ENCODE measurements at places on chromosomes 7 and 10.
A peak's percentile ranks its signal among the peaks of the same experiment; 100 is the strongest.

DNA sequence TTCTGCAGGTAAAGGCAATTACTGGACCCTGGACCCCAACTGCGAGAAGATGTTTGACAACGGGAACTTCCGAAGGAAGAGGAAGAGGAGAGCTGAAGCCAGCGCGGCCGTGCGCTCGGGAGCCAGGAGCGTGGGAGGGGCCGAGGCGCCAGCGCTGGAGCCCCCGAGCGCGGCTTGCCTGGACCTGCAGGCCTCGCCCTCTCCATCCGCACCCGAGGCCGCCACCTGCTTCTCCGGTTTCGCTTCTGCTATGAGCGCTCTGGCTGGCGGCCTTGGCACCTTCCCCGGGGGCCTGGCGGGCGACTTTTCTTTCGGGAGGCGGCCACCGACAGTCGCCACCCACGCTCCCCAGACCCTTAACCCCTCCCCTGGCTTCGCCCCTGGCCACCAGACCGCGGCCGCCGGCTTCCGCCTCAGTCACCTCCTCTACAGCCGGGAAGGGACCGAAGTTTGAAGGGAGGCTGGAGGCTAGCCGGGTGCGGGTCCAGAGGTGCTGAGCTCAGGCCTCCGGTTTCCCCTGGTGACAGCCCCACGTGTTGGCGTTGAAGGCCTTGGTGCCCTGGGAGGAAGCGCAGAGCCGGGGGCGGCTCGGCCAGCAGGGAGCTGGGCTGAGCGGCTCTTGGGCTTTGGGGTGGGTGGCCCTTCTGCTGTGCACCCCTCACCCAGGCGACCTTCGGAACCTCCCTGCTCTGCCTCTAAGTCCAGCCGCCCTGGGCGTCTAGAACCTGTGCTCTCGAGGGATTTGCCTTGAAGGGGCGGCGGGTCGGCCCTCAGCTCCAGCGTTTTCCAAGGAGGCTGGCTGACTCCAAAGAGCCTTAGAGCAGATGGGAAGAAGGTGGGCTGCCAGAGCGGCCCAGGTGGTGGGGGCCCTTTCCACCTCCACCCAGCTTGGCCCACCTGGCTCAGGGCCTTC is 1.8 kb downstream of the FOXI2 start:
- no peak for DNase-seq

GRCh38 chr10:131187926-131188325 is 123.6 kb downstream of the TCERG1L start:
- DNase-seq: no peak

- no peak for DNase-seq
Observed at GRCh38 chr7:12719141-12719919, 31.9 kb downstream of the ARL4A start.

DNA sequence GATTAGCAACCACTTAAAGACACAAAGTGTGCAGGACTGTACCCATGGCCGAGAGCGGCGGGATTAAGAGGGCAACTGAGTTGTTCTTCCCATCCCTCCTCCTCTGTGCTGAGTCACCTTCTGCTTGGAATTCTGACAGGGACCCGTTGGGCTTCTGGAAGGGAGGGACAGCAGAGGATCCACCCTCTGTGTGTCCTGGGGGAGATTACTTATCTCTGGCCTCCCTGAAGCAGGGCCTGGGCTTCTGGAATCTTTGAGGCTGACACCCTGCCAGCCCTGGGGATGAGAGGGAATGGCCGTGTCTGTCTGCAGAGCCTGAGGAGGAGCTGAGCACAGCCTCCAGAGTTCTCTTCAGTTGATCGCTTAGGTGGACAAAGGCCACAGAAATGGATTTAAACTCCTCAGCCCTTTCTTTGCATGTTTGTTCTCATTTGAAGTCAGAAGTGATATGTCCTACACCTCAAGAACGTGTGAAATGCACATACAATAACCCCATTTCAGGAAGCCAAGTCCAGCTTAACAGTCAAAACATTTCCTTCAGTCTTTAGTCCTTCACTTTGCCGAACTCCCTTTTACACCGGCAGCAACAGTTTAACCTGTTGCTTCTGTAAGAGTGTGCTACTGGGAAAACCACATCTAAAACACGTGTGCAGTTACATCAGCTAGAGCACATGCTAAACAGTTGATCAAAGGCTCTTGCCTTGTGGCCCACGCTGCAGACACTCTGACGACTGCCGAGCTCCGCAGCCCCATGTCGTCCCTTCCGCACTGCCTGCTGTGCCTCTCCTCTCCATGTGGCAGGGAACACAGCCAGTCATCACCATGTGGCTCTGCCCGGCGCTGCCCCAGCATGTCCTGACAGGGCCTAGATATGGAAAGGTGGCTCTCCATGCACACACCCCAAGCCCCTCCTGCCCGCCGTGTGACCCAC is 55.7 kb downstream of the IKZF1 start:
- no peak for DNase-seq

GRCh38 chr7:141742229-141742628 is 4.1 kb downstream of the SSBP1 start:
- no peak for DNase-seq

GRCh38 chr7:81780914-81781693 is 11.3 kb upstream of the HGF start:
- no peak for DNase-seq

GRCh38 chr7:140000666-140001268 is 62.0 kb downstream of the PARP12 start:
- DNase-seq: no peak

DNA sequence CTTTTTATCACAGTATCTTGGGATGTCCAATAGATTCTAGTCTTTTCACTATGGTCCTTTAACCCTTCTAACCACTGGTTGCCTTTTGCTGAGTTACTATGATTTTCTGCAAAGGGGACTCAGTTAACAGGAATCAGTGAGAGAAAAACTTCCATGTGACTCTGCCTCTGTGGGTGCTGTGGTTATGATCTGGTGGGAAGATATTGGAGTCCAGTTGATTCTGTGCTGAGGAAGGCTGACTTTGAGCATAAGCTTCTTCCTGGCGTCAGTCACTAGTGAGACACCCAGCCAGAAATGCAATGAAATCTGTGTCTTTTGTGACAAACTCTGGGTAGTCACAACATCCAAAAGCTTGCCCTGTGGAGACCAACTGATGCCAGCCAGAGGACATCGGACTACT is 648.0 kb downstream of the SUGCT start:
- DNase-seq: no peak

GRCh38 chr7:29005829-29006228 is 47.7 kb upstream of the TRIL start:
- DNase-seq: peak; percentile 35

- no peak for DNase-seq
Observed at GRCh38 chr10:7362471-7362870, 48.4 kb downstream of the SFMBT2 start.

DNA sequence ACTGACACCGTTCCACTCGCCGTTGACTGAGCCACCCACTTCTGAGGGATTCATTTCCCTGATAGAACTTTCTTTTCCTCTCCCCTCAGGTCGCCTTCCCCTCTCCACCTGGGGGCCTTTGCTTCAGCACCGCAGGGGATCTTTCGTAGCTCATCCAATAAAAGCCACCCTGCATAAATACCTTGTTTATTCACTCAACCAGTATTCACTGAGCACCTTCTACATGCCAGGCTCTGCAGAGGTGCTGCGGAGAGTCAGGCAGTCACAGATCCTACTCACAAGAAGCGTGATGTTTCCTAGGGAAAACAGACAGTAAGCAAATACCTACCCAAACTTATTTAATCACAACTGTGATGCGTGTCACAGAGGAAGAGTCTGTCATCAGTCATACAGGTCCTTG is 127.7 kb downstream of the TEX36 start:
- no peak for DNase-seq

DNA sequence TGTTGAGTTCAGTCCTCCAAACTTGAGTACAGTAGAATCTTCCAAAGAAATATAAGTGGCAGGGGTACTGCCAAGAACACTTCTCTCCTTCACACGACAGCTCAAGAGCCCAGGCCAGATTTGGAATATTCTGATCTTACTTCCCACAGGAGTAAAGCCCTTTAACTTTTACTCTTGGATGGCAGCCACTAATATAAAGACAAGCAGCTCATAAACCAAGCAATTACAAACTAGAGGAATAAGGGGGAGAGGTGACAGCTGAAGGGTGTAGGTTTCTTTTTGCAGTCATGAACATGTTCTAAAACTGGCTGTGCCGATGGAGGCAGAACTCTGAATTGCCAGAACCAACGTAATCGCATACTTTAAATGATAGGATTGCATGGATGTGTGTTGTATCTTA is 74.8 kb downstream of the SVIL start:
- DNase-seq: no peak

DNA sequence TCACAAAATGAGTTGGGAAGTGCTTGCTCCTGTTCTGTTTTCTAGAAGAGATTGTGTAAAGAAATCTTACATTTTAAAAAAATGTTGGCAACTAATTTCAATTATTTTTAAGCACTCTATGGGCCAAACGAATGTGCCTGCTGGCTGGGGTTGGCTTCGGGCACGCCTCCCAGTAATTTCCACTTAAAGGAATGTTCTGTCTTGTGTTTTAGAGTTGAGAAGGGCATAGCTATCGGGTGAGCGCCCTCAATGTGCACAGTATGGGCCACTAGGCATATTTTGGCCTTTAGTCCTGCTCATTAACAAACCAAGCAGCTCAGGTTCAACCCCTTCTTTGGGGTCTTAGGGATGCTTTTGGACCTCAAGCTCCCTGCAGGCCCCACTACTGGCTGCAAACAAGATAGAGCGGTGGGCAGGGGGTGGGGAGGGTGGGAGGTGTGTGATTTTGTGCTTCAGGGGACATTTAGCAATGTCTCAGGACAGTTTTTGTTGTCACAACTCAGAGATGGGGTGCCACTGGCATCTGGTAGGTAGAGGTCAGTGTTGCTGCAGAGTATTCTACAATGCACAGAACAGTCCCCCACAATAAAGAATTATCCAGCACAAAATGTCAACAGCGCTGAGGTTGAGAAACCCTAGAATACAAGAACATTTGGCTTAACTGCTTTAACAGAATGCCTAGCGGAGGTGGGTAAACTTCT is 40.7 kb downstream of the TACC2 start:
- no peak for DNase-seq

- no peak for DNase-seq
Observed at GRCh38 chr10:73765066-73765465, 16.8 kb upstream of the CHCHD1 start.

- no peak for DNase-seq
Observed at GRCh38 chr7:80047032-80047431, 87.6 kb upstream of the GNAI1 start.

DNA sequence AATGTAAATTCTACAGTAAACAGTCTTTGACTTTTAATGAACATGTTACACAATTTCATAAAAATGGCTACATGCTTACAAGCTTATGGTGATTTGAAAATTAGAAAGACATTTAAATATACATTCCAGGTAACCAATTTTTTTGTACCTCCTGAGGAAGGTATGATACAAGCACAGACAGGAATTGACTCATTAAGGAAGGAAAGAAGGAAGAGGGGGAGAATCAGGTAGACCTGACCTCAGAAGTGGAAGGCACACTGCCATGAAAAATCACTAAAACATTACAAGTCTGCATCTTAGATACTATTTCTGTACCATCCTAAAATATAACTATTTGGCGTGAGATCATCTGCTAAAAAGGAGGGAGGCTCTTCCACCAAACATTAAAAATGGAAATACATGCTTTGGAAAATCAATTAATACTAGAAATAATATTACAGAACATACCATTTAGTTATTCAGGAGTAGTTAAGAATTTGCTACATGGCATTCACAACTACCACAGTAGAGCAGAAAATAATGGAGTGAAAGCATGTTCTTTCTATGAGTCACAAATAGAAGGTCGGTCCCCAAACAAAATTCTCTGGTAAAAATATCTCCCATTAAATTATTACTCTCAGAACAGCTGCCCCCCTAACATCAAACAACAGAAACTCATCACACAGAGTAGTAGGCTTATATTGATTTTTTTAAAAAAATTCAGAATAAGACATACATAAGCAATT is 15.2 kb downstream of the RAB11FIP2 start:
- no peak for DNase-seq

GRCh38 chr7:75971961-75972763 is 22.2 kb downstream of the TMEM120A start:
- no peak for DNase-seq

GRCh38 chr7:29080803-29081202 is 65.5 kb downstream of the CPVL start:
- no peak for DNase-seq

DNA sequence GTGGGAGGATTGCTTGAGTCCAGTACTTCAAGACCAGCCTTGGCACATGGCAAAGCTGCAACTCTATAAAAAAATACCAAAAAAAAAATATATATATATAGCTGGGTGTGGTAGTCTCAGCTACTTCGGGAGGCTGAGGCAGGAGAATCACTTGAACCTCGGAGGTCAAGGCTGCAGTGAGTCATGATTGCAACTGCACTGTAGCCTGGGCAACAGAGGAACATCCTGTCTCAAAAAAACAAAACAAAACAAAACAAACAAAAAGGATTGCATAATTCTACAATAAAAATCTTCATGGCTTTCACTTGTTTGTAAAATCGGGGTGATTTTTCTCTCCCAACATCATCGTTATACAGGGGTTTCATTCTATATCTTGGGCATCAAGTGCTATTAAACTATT is 35.1 kb downstream of the GUSB start:
- DNase-seq: no peak

DNA sequence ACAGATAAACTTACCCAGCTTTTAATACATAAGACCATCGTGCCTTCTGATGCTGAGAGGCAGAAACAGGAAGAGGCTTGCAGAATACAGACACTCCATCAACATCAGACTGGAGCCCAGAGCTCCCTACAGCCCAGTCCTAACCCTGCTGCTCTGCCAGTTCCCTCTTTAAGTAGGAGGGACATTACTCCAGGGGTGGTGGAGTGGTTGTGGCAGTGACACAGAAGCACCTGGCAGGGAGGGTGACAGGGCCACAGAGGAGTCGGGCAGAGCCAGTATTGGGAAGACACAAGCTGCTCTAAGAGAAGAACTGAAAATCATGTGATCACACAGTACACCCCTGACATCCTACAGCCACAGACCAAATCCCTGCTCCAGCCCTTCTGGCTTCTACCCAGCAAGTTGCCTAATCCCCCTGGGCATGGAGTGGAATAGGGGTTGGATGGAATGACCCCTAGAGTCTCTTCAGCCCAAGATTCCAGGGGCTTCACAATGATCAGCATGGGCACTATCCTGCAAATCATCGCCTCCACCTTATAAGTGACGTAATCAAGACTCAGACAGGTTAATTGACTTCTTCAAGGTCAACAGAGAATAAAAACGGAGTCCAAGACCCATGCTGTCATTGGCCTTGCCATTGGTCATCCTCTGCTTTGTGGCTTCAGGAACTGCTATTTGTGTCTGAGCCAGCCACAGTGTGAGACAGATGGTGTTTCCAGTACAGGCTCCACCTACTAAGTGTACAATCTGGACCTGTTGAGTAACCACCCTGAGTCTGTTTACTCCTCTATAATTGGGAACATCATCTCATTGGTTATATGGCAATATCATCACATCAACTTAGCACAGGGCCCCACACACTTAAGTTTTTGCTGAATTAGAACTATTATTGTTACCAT is 61.1 kb upstream of the ZMIZ1 start:
- no peak for DNase-seq

GRCh38 chr7:46247664-46248063 is 326.6 kb upstream of the IGFBP3 start:
- DNase-seq: no peak

- DNase-seq: no peak
Observed at GRCh38 chr10:117653170-117653515, 110.6 kb downstream of the EMX2 start.
